Caco-2 (cell line): ENCODE measurements at places on chromosomes 4 and X. TPM values are rescaled to one million over a fixed set of nuclear protein-coding genes. Genes with fewer than 3 reads are reported as not detected.

The CLCN5 gene
- 61.0 and 70.0 TPM in 2 replicates for total RNA-seq

The TMEM35A gene
- not detected in 2 replicates for total RNA-seq

The LETM1 gene
- 63.9 and 68.9 TPM in 2 replicates for total RNA-seq

The PRKG2 gene
- total RNA-seq, result 3.2 and 5.6 TPM in 2 replicates
